ENCODE measurements at places on chromosomes 6 and 20.

GRCh38 chr6:100363651-100364050 lies 101.1 kb downstream of the SIM1 start:
- DNase-seq: no peak

- DNase-seq: no peak
Observed at GRCh38 chr6:43907789-43908472, 137.9 kb downstream of the VEGFA start.

DNA sequence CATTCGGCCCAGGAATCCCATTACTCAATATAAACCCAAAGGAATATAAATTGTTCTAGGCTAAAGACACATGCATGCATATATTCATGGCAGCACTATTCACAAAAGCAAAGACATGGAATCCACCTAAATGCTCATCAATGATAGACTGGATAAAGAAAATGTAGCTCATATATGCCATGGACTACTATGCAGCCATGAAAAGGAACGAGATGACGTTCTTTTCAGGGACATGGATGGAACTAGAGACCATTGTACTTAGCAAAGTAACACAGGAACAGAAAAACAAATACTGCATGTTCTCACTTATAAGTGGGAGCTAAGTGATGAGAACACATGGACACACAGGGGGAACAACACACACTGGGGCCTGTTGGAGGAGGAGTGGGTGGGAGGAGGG lies 769.5 kb downstream of the TBC1D32 start:
- no peak for DNase-seq

DNA sequence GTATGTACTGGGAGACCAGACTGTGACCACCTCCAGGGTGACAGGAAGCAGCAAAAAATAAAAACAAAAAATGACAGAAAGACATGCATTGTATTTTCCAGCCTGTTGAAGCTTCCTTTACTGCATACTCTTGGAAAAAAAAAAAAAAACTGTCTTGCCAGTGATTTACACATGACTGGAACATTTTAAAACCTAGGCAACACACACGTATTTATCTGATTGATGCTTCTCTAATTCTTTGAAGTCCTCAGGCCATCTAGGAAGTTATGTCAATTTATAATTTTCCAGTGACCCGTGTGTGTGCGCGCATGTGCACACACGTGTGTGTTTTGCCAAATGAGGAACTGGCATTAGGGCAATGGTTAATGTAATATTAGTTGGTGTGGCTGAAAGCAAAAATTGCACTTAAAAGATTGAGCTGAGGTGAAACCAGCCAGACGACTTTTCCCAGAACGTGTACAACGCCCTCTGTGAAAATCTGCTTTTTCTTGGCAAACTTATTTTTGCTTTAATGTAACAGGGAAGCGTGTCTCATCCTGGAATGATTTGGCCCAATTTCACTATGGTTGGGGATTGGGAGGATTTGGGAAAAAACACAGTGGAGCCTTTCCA lies 315.2 kb downstream of the TFAP2A start:
- no peak for DNase-seq

GRCh38 chr6:158604048-158604406 lies 40.5 kb downstream of the DYNLT1 start:
- DNase-seq: no peak

DNA sequence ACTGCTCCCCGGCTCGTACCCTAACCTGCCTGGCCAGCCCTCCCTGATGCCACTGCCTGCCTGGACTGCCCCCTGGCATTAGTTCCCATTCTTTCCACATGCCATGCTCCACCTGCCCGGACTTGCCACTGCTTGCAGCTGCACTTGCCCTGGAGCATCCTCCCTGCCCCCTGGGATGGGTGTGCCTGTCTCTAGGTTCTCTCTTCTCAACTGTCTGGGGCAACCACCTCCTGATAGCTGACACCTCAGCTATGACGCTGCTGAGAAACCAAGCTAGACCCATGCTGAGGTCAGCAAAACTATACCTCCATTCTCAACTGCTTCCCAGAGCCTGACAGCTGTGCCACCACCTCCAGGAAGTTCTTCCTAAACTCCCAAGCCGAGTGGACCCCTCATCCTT lies 72.1 kb downstream of the PERP start:
- DNase-seq: no peak

- no peak for DNase-seq
Observed at GRCh38 chr6:107732461-107732860, 91.7 kb downstream of the SCML4 start.

All from GF-D8 (cell line).